ENCODE measurements at places on chromosomes 4 and X. TPM values are rescaled to one million over a fixed set of nuclear protein-coding genes. Genes with fewer than 3 reads are reported as not detected.

The APOOL gene
- total RNA-seq = 7.3 TPM

The HMX1 gene
- total RNA-seq = not detected

The DIPK2B gene
- total RNA-seq = not detected

The NRK gene
- not detected for total RNA-seq

The GAGE12F gene
- total RNA-seq = not detected

The SUPT20HL2 gene
- not detected for total RNA-seq

The CLDN2 gene
- total RNA-seq = not detected

The UGT2B11 gene
- not detected for total RNA-seq

The ASB9 gene
- total RNA-seq = not detected

The FAM53A gene
- 0.79 TPM for total RNA-seq

The TBC1D8B gene
- 2.6 TPM for total RNA-seq

The MAGEA4 gene
- not detected for total RNA-seq

The CSAG3 gene
- not detected for total RNA-seq

The HPSE gene
- 9.7 TPM for total RNA-seq

The NAA11 gene
- total RNA-seq = not detected

The RAB33A gene
- 0.13 TPM for total RNA-seq

The TSPAN7 gene
- 1.1 TPM for total RNA-seq

The CLGN gene
- total RNA-seq = 53.1 TPM

The TIGD4 gene
- 0.38 TPM for total RNA-seq

The TRMT44 gene
- total RNA-seq = 10.0 TPM

The NHSL2 gene
- not detected for total RNA-seq

The TCP11X2 gene
- total RNA-seq = not detected

The STAP1 gene
- not detected for total RNA-seq

The ETDA gene
- total RNA-seq = not detected

The TEX13D gene
- total RNA-seq = not detected

The SOWAHB gene
- total RNA-seq = 21.1 TPM

The TRIM2 gene
- 23.4 TPM for total RNA-seq

The POLA1 gene
- 6.4 TPM for total RNA-seq

The SERTM2 gene
- under 0.01 TPM for total RNA-seq

The USP17L18 gene
- total RNA-seq = not detected

The FRMD7 gene
- total RNA-seq = not detected

The RTL9 gene
- total RNA-seq = not detected

The ATP1B4 gene
- total RNA-seq = not detected

The H2BW1 gene
- total RNA-seq = not detected

Data from bronchial epithelial cell (primary cell).